ENCODE measurements at places on chromosomes 12 and 14.

DNA sequence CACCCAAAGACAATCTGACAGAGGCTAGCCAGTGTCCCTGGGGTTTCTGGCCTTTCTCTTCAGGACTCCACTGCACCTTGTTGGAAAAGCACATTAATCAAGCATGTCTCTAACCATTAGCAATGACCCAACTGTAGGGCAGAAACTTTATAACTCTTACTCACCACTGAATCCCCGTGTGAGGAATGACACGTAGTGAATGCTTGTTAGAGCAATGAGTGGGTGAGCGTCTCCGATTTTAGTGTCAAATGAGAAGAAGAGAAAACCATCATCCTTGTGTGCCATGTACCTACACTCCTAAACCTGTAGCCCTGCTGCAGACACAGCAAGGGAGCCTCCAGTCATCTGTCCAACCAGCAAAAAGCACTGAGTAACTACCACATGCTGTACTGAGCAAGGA lies 56.5 kb upstream of the GPR68 start:
- no peak for DNase-seq

DNA sequence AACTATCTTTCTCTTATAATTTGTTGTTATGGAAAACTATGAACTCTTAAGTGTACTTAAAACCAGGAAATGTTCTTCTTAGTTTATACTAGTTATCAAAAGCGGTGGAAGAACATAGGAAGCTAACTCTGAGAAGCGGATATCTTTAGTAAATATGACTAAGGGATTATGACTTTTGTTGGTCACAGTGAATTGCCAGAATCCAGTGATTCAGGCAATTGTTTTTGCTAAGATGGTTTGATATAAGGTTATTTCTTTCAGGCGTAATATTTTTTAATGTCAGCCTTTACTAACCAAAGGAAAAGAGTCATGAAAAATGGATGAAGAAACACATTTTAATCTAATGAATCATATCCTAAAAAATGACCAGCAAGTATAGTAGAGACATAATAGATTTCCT lies 473.5 kb downstream of the FOXG1 start:
- DNase-seq = peak; percentile 54

DNA sequence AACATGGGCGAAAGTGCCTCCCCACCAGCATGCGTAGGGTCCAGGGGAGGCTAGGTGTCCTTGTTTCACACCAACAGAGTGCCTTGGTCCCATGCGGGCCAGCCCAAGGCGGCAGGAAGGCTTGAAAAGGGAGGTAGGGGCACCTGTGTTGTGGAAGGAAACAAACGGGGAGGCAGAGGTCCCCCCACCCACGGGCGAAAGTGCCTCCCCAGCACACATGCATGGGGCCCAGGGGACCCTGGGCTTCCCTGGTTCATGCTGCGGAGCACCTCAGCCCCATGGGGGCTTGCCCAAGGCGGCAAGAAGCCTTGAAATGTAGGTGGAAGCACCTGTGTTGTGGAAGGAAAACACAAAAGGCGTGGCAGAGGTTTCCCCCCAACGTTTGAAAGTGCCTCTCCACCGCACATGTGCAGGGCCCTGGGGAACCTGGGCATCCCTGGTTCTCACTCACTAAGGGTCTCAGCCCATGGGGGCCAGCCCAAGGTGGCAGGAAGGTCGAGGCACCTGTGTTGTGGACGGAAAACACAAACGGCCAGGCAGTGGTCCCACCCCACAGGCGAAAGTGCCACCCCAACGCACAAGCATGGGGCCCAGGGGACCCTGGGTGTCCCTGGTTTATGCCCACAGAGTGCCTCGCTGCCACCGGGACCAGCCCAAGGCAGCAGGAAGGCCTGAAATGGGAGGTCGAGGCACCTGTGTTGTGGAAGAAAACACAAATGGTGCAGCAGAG lies 374.7 kb downstream of the ALG10 start:
- DNase-seq = no peak

- no peak for DNase-seq
Measured at GRCh38 chr12:132771126-132771838, 9.7 kb upstream of the ANKLE2 start.

- no peak for DNase-seq
Measured at GRCh38 chr14:84225268-84225667, 1304.7 kb upstream of the FLRT2 start.

DNA sequence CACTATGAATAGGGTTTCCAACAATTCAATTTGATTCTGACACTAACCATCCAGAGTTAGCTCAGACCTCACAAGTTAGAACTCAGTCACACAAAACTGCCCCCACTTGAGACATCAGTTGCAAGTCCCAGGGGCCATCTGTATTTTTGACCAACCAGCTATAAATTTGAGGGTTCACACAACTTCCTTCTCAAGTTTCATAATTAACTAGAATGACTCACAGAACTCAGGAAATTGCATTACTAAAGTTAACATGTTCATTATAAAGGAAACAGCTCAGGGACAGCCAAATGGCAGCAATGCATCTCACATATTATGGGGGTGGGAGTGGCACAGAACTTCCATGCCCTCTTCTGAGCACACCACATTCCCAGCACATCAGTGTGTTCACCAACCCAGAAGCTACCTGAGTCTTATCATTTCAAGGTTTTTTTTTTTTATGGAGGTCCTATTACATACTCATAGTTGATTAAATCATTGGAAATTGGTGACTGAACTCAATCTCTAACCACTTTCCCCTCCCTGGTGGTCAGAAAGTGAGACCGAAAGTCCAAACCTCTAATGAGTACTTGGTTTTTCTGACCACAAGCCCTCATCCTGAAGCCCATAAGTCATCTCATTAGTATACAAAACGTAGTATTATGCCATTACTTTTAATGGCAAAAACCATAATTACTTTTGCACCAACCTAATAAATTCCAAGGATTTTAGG lies 1721.5 kb upstream of the SEL1L start:
- DNase-seq = no peak

DNA sequence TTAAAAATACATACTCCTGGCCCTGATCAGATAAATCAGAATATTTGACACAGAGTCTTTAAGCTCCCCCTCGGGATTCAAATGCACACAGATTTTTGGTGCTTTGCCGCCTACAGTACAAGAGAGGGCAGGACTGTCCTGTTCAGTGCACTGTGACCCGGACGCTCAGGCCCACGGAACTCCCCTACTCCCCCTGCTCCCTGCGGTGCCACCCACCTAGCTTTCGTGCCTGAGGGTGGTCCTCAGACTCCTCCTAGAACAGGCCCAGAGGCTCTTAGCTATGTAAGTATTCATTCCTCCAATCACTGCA lies 13.7 kb upstream of the SERPINA3 start:
- no peak for DNase-seq

DNA sequence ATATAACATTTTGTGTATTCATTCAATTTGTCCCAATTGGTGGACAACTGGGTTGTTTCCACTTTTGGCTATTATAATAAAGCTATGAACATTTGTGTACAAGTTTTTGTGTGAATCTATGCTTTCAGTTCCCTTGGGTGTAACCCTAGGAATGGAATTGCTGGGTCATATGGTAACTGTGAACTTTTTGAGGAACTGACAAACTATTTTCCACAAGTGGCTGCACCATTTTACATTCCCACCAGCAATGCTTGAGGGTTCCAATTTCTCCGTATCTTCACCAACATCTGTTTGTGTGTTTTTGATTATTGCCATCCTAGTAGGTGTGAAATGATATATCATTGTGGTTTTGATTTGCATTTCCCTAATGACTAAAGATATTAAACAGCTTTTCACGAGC lies 13.0 kb downstream of the LPCAT3 start:
- DNase-seq = no peak

GRCh38 chr14:90418053-90418452 lies 21.2 kb downstream of the CALM1 start:
- DNase-seq = no peak

DNA sequence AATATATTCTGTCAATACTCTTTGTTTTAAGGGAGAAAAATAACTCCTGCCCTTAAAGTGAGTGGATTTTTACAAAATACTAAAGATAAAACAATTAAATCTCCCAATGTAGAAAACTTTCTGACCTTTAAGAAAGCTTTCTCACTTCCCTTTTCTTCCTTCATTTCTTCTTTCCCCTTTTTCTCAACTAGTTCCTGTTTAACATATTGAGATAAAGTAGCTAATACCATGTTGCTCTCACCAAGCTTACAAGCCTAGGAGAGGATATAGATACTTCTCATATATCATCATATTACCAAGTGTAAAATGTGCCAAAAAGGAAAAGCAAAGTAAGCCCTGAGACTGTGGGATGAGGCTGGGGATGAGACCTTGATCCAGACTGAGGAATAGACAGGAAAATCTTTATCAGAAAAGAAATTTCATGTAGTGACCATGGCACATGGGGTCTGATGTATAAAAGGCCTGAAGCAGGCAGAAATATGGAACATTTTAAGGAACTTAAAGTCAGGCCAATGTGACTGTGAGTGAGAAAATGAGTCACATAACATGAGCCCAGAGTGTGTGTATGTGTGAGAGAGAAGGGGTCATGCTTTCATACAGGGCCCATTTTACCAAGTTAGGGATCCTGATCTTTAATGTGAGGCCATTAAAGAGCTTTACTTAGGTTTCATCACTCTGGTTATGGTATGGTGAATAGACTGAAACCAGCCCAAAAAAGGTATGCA lies 1.6 kb upstream of the RPL10L start:
- DNase-seq = no peak

GRCh38 chr12:92574911-92575570 lies 127.7 kb upstream of the PLEKHG7 start:
- no peak for DNase-seq

DNA sequence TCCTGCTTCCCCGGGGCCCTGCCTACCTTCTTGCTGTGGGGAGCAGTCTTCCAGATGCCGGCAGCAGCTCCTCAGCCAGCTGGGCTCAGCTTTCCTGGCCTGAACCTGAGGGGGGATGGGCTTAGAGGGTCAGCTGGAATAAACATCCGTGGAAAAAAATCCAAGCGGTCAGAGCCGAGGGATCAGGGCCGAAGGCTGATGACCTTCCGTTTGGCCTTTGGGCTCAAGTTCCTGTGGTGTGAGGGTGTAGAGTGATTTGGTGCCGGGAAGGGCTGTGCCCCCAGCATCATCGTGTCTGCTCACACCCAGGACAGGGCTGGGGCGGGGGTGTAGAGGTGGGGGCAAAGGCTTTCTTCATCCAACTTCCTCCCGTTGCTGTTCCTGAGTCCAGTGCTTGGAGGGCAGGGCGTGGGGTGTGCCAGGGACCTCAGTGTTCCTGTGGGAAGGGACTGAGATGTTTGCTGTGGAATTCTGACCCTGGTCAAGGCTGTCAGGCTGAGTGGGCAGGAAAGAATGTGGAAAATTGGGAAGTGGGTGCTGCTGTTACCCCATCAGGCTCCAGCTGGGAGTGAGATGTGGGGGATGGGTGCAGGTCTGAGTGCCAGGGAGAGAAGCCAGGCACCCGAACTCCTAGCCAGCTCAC lies 2.6 kb downstream of the SMIM41 start:
- DNase-seq = no peak

DNA sequence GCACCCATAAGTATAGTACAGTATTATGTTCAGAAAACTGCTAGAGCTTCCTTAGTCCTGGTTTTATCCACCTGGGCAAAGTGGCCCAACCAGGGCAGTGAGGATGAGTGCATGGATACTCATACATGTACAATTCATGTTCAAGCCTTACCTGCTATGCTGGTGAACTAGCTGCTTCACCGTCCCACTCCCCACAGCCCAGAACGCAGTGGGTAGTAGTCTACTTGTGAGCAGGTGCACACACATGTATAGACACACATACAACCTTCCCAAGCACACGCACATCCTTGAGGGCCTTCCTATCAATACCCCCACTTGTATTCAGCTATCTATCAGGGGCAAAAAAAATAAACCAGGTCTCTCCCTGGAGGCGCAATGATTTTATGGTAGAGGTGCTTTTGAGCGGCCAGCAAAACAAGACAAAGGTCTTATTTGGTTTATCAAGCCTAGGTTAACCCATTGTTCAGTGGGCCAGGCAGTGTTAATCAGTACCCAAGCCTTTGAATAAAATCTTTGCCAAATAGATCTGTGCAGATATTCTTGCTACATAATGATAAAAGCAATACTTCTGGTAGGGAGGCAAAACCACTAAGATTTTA lies 69.8 kb downstream of the ZFP36L1 start:
- no peak for DNase-seq

DNA sequence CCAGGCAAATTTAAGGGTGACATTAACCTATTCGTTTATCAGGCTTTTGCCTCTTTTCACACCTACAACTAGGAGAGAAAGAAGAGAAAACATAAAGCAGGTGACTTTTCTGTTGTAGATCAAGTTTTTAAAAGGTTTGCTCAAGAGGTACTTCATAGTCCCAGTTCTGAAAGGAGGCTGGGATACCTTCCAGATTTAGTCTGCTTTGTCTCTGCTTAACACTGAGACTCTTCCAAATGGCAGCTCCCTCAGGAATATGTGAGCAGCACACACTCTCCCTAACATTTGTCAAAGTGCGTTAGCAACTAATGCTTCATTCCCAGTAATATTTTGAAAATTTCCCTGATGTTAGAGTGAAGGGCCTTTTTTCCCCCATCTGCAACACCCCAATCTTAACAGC lies 133.7 kb upstream of the RASSF8 start:
- DNase-seq = no peak

DNA sequence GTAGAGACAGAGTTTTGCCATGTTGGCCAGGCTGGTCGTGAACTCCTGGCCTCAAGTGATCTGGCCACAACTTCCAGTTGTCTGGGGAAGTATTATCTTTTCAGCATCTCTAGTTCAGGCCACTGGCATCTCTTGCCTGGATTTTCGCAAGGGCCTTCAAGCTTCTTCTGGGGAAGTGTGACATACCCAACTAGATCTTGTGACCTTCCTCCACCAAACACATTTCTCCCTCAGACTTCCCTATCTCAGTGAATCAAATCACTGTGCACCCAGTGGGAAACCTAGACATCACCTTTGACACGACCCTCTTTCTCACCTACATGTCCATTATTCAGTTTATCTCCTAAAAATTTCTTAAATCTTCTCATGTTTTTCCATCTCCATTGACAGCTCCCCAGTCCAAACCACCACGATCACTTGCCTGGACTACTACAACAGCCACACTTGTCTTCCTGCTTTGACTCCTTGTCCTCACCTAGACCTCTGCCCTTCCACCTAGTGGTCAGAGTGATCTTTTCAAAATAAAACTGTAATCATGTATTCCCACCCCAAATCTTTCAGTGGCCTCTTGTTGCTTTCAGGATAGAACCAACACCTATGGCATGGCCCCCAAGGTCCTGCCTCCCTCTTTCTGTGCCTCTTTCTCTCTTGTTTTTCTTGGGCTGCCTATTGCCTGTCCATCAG lies 3.3 kb downstream of the EEF1AKMT3 start:
- no peak for DNase-seq

GRCh38 chr12:110077800-110078199 lies 29.5 kb upstream of the C12orf76 start:
- no peak for DNase-seq

GRCh38 chr14:77185093-77185465 lies 3.5 kb downstream of the TMEM63C start:
- peak; percentile 27 for DNase-seq
